Esophagus squamous epithelium (tissue), 5 donors: ENCODE measurements at places on chromosomes 7 and 10.
A peak's percentile ranks its signal among the peaks of the same experiment; 100 is the strongest.

GRCh38 chr7:56157238-56157790, 41.1 kb upstream of the NUPR2 start:
- no peak overlapping the region for H3K4me3 ChIP-seq
- H3K27ac ChIP-seq: no peak overlapping the region
- no peaks in the 10 kb centered on the region for H3K27me3 ChIP-seq
- H3K36me3 ChIP-seq: no peaks in the 10 kb centered on the region
- H3K4me1 ChIP-seq: no peaks in the 10 kb centered on the region

GRCh38 chr10:17060289-17060688, 69.3 kb downstream of the CUBN start:
- H3K27ac ChIP-seq: no peak overlapping the region
- H3K27me3 ChIP-seq: no peaks in the 10 kb centered on the region
- H3K4me1 ChIP-seq: peaks cover 5% of the 10 kb centered on the region
- no peaks in the 10 kb centered on the region for H3K36me3 ChIP-seq

GRCh38 chr10:79046741-79047583, 21.8 kb upstream of the ZMIZ1 start:
- DNase-seq: no peak
- H3K27ac ChIP-seq: peak overlapping the region; percentile 9
- H3K27me3 ChIP-seq: no peaks in the 10 kb centered on the region

GRCh38 chr10:93150990-93151547, 77.4 kb downstream of the CYP26A1 start:
- no peak overlapping the region for H3K4me3 ChIP-seq
- no peak overlapping the region for H3K27ac ChIP-seq
- no peaks in the 10 kb centered on the region for H3K27me3 ChIP-seq
- H3K4me1 ChIP-seq: no peaks in the 10 kb centered on the region
- no peaks in the 10 kb centered on the region for H3K36me3 ChIP-seq

DNA sequence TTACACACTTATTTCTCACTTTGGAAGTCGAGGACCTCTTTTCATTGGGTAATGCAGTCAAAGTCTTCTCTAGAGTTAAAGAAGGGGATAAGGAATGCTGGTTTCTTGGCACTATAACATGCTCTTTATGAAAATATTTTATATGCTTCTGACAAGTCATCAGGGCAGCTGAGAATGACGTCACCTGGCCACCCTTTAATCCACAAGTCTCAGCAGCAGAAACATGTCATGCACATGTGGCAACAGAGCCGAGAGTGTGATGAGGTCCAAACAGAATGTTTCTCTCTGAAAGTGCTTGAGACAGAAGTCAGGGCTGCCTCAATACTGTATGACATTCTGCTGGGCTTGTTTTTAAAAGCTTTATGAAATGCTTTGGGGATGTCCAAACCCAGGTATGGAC, 63.5 kb upstream of the C10orf90 start:
- no peaks in the 10 kb centered on the region for H3K27me3 ChIP-seq
- H3K27ac ChIP-seq: no peak overlapping the region
- H3K4me1 ChIP-seq: peaks cover 8% of the 10 kb centered on the region
- no peak overlapping the region for H3K4me3 ChIP-seq

DNA sequence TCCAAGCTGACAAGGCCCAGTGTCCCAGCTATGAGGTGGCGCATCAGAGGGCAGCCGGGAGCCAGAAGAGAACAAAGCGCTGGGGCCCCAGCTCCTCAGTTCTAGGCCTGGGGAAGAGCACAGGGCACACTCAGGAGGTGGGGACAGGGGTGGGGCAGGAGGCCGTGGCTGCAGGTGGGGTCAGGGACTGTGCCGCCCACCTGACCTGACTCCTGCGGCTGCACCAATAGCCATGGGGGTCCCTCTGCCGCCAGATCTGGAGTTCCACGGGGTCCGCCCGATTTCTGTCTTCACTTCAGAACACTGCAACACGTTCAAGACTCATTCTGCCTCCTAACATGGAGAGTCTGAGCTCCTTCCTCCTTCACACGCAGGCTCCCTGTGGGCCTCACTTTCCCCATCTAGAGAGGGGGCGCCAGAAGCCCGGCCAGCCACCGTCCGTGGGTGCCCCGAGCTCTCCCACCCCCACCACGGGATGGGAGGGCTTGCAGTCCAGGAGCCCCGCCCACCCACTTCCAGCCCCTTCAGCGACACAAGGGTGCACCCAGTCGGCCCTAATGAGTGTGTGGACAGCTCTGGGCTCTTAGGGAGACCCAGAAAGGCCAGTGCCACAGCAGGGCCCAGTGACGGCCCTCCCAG, 278.3 kb downstream of the MAD1L1 start:
- H3K27ac ChIP-seq: no peak overlapping the region
- DNase-seq: no peak
- no peaks in the 10 kb centered on the region for H3K27me3 ChIP-seq
- no peak overlapping the region for H3K4me3 ChIP-seq
- no peaks in the 10 kb centered on the region for H3K4me1 ChIP-seq

DNA sequence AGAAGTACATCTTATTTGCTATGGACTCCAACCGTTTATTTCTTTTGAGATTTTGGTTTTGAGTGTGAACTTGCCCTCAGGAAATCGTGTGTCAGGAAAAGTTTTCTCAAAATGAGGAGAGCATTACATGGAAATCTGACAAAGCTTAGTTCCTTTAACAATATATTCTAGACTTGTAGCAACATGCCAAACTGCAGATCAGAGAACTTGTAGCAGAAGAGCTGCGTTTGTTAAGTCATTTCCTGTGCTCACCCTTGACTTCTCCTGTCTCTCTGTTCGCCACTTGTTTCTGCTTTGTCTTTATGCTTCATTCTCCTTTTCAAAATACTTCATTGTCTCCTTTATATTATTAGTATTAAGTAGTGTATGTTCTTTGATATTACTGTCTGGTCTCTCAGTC, 116.6 kb upstream of the FOXP2 start:
- no peak overlapping the region for H3K4me3 ChIP-seq
- H3K4me1 ChIP-seq: peaks cover 6% of the 10 kb centered on the region
- DNase-seq: no peak
- H3K27ac ChIP-seq: no peak overlapping the region
- H3K36me3 ChIP-seq: no peaks in the 10 kb centered on the region
- no peaks in the 10 kb centered on the region for H3K27me3 ChIP-seq

DNA sequence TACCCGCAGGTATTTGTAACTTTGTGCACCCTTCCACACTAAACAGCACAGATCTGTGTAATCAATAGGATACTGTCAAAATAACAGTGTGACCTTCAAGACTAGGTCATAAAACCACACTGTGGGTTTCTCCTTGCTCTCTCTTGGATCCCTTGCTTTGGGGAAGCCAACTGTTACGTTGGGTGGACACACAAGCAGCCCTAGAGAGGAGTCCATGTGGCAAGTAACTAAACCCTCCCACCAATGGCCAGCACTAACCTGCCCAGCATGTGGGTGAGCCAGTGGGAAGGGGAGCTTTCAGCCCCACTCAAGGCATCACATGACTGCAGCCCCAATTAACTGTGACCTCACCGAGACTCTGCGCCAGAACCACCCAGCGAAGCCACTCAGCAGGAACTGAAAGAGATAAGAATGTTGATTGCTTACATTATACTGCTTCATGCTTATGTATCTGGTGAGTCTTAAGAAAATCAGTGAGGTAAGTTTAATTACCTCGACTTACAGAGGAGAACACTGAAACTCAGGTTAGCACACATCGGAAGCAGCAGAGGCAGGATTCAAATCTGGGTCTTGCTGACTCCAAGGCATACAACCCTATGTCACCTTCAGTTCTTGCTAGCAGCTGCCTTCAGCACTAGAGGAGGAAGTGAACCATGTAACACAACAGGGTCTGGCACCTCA, 9.4 kb upstream of the ZC3HAV1 start:
- no peaks in the 10 kb centered on the region for H3K36me3 ChIP-seq
- no peaks in the 10 kb centered on the region for H3K4me1 ChIP-seq
- DNase-seq: no peak
- no peak overlapping the region for H3K27ac ChIP-seq
- H3K4me3 ChIP-seq: no peak overlapping the region
